GM19239 (cell line): ENCODE measurements at places on chromosomes 3 and 15.

DNA sequence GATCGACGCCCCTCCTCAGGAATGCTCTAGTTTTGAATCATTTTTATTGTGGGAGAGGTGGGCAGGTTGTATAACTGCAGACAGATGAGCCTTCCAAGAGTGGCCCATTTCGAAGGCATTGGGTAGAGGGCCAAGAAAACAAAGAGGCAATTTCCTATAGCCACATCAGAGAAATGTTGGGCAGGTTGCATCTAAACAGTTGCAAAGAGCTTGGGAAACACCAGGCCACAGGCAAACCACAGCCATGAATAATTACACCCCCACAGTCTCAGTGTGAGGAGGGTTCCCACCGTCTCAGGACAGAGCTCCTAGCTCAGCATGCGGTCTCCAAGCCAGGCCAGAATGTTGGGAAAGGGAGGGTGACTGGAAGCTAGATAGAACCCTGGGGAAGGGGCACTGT is 257.3 kb downstream of the ABHD5 start:
- DNase-seq, result no peak

- no peak for DNase-seq
These were observed 24.2 kb downstream of the PTH1R start for GRCh38 chr3:46901591-46902187.

DNA sequence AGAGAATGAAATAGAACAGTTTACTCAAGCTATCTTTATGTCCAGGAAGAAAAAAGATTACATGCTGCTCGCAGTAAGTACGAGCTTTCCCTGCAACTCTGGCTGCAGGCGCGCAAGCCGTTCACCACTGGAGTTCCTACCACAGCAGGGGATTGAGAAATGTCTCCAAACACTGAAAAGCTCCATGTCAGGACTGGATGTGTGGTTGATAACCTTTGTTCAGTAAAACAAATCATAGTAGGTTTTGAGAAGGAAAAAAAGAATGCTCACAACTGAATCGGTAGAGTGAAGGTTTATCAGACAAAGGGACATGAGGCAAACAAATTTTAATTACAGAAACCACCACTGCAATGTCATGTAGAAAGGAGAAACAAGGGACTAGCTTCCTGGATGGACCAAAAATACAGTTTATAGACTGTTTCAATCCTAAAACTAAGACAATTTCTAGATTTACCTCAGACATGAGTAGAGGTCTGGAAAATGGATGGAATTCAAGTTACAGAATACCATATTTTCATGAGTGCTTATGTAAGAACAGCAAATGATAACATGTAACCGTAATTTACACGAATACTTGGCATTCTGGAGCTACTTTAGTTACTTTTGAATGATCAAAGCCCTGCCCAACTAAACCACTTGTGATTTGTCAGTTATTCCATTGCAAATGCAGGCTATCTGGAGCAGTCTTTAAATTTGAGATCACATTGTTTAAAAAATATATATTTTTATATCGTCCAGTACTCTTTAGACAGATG is 471.1 kb downstream of the SHQ1 start:
- no peak for DNase-seq

DNA sequence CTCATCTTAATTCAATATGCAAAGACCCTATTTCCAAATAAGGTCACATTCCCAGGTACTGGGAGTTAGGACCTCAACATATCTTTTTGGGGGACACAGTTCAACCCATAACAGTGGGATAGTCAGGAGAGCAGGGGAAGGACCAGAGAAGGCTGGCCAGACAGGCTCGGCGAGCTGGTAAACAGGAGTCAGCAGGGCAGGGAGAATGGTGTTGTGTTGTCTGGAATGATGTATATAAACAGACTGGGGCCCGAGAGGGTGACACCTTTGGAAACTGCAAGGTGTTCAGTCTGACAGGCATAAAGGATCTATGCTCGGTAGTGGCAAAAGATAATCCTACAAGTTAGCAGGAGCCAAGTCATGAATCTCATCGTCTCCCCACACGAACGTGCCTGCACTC is 10.1 kb upstream of the PPP1R2 start:
- DNase-seq, result no peak

GRCh38 chr3:151864423-151865101 is 8.9 kb upstream of the SUCNR1 start:
- DNase-seq, result no peak

DNA sequence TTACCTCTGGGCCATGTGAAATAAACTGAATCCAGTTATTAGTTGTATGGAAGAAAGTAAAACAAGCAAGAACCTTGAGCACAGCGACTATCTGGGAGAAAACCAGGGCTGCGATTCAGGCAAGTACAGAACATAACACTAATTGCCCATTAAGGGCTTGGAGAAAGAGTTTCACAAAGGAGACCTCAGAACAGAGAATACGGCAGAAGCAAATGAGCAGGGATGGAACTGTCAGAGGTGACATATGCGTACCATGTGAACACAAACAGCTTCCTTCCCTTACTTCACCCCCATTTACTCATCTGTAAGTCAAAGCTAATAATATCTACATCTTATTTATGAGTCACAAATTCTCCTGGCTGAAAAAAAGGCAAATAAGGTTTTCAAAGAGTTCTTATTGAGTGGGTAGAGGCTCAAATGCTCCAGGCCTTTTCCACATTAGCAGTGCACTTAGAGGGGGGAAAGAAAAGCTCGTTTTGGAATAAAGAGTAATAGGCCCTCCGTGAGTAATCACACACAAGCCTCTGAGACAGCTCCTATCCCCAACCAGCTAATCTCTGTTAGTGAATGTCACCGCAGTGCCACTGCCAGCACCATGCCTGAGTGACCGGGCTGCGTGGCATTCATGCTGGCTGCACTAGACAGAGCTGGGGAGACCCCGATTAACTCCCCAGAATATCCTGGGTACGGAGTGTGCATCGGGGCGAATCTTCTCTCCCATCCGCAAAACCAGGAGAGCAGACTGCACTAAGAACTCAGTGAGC is 2.6 kb downstream of the PCSK6 start:
- DNase-seq, result no peak

DNA sequence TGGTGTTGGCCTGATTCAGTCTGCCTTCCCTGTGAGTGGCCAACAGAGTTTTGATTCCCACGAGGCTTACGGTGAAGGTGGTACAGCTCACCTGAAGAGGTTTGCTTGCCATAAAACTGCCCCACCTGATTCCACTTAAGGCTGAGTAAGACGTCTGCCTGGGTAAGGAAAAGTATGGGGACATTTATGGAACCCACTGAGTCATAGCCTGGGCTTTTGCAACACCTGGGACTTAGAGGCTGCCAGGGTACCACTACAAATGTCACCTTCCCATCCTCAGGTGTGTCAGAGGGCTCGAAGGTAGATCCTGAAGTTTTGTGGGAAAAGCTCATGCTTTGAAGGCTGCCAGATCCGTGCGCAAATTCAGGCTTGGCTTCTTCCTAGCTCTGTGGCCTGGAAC is 56.9 kb upstream of the SLCO2A1 start:
- DNase-seq, result no peak

GRCh38 chr15:70037292-70037640 is 60.5 kb downstream of the TLE3 start:
- no peak for DNase-seq

GRCh38 chr3:114408736-114409670 is 115.2 kb downstream of the TIGIT start:
- DNase-seq, result no peak

DNA sequence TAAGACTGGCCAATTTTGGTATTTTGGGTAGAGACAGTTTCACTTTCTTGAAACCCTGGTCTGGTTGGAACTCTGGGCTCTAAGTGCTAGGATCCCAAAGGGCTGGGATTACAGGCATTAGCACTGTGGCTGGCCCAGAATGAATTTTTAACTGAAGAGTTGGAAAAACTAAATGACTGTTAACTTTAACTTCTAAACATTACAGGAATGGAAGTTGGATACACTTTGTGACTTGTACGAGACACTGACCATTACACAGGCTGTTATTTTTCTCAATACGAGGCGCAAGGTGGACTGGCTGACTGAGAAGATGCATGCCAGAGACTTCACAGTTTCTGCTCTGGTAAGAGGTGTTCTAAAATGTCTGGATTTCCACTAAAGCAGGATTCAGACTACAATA is 3.5 kb downstream of the EIF4A2 start:
- no peak for DNase-seq

DNA sequence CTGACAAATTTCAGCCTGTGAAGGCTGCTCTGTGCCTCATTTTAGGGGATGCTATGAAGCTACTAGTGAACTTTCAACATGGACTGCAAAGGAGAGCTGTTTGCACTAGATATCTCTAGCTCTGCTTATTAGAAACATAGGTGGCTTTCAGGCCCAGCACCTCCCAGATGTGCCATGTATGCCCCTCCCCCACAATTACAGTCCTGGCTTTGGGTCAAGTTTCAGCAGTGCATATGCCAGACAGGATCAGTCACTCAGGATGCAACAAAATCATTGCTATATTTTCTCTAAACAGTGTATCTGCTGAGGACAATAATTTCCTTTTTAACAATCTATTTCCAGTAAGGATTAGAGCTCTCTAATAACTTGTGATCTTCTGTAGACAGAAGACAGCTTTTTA is 178.8 kb upstream of the STAC start:
- DNase-seq, result no peak

GRCh38 chr3:51373658-51374421 is 11.3 kb upstream of the MANF start:
- no peak for DNase-seq

GRCh38 chr3:63303238-63303637 is 25.1 kb downstream of the SYNPR start:
- DNase-seq, result no peak

GRCh38 chr3:122006267-122006666 is 15.8 kb downstream of the ILDR1 start:
- no peak for DNase-seq

DNA sequence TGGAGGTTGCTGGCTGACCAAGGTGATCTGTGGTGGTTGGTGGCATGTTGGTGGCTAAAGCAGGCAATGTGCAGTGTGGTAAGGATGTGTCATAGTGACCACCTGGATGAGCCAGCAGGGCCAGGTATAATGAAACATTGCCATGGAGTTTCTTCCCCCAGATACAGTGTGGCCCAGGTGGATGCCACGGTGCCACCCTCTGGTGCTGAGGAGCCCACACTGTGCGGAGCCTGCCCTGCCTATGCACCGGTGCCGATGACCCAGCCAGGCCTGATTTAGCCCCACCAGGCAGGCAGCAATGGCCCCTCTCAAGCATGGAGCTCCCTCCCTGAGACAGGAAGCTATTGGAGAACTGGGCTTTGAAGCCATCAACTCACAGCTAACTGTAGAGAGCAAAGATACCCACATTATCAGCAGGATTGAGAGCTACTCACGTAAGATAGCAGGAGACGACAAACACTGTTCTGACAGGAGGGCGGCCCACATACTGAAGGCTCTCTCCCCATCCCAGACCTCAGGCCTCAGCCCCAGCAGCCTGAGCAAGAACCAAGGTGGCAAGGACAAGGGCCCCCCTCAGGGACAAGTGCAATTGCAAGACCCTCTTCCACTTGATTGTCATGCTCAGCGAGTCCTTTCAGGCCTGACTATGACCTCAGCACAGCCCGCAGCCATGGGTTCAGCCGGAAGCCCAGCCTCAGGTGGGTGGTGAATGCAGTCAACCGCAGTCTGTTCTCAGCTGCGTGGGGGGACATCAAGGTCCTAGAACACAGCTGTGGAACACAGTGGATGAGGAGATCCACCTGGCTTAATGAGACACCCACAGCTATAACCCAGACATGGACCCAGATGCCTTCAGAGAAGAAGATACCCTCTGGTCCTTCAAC is 82.8 kb upstream of the CDV3 start:
- DNase-seq, result peak; percentile 46

GRCh38 chr3:195820186-195820585 is 8.5 kb upstream of the MUC4 start:
- no peak for DNase-seq

GRCh38 chr3:192917028-192917403 is 640 bp downstream of the MB21D2 start:
- DNase-seq, result no peak

- DNase-seq, result no peak
These were observed 18.3 kb downstream of the OSBPL10 start for GRCh38 chr3:31962801-31963205.

DNA sequence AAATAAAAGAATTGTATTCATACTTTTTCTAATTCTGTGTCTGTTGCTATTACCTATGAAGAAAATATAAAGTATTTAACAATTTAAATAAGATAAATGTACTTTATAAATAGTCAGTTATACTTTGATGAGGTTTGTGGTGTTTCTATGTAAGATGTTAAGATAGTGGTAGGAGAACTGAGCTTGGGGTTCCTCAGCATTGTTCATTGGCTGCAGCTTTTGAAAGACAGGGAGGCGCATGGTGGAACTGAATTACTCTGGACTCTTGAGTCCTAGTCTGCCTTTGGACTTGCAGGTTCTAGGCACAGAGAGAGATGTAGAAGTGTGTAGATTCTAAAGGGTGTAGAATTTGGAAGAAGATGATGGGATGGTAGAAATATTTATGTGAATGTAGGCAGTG is 23.1 kb downstream of the LMLN start:
- no peak for DNase-seq

GRCh38 chr3:132804498-132804897 is 82.3 kb upstream of the NPHP3 start:
- no peak for DNase-seq

- DNase-seq, result no peak
These were observed 443.9 kb downstream of the DIPK2A start for GRCh38 chr3:144415492-144415891.

- DNase-seq, result no peak
These were observed 15.7 kb upstream of the KLHL24 start for GRCh38 chr3:183619624-183620251.

GRCh38 chr3:7764115-7764514 is 737.5 kb upstream of the LMCD1 start:
- DNase-seq, result no peak

DNA sequence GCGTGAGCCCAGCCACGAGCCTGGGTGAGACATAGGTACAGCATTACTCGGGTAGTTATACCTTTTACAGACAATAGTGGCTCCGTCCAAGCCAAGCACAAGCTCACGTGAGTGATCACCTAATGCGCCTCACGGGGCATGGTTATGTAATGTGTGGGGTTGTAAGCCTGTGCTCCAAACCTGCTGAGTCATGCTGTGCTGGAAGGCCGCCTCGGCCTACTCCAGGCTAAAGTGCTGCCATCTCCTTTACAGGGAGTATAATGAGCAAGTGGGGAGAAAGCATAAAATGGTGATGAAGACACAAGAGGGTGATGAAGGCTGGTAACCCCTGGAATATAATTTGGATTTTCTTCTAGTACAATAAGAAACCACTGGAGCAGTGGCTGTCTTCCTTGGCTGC is 175.8 kb upstream of the STT3B start:
- no peak for DNase-seq

DNA sequence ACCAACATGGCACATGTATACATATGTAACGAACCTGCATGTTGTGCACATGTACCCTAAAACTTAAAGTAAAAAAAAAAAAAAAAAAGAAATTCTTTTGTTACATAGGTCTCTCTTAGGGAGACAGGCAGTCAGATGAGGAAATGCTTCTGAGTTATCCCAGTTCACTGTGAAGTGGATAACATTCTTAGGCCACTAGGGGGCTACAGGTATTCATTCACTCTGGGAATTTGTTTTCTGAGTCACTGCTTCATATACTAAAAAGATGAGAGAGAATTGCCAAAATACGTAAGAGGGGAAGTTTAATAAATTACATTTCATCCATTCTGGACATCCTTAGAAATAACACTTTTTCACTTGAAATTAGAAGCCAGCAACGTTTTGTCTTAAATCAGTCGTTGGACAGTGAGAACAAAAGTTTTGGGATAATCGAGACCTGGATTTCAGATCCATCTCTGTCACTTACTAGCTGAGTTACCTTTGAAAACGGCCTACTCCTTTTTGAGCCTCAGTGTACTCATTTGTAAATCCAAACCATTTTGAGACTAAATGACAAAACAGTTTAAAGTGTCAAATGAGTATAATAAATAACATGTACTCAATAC is 738.4 kb upstream of the ALCAM start:
- peak; percentile 1 for DNase-seq
